ENCODE measurements at places on chromosomes 1 and 21.

DNA sequence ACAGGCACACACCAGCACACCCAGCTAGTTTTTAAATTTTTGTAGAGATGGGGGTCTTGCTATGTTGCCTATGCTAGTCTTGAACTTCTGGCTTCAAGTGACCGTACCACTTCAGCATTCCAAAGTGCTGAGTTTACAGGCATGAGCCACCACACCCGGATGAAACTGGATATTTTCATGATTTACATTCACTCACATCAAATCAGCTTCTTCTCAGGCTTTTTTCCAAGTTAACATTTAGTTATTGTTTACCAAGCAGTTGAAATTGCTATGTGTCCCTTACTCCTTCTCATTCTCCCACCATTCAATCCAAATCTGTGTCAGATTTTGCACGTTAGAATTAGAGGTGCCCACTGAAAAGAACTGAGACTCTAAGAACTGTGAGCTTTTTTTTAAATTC is 18.4 kb downstream of the RIT1 start:
- no peak for DNase-seq

DNA sequence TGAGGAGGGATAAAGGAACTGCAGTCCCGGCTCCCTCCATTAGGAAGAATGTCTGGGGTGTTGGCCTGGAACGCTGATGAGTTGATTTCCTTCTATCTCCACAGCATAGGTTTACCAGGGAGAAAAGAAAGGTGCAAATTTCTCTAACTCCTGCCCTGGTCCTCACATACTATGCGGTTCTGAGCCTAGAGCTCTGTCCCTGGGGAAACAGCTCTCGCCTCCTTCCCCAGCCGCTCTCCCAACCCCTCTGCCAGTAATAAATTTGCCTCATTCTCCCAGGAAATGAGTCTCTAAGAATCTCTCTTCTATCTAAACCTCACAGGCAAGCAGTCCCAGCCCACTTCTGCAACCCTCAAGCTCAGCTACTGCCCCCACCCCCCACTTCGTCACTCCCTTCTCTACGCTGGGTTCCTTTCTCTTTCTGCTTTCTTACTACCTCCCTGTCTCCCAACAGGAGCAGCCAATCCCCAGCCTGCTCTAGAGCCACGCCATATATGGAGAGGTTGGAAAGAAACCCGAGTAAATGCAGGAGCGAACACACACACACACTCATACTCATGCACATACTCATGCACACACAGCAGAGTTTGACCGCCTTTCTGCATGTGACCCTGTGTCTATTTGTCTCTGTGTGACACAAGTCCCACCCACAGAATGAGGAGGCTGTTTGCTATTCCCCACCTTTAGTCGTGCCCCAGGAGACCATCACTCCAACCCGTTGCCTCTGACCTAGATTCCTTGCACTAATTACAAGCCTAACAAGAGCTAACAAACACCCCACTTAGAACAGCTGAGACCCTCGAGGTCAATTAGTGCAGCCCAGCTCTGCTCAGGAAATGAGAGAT is 13.4 kb downstream of the PLEKHO1 start:
- no peak for DNase-seq

DNA sequence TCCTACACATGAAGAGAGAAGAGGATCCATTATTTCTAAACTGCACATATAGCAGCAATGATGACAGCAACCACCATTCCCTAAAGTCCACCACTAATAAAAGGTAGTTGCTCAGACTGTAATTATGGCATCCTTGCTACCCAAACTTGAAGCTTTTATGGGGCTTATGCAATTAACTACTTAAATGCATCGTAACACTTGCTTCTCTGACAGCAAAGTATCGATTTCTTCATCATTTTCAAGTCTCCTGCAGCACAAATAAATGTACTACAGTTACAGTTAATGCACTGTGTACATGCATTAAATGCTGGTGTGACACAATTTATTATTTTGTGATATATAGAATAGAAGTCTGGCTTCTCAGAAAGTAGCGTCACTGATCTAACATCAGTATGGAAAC is 241.7 kb downstream of the USH2A start:
- DNase-seq: no peak

DNA sequence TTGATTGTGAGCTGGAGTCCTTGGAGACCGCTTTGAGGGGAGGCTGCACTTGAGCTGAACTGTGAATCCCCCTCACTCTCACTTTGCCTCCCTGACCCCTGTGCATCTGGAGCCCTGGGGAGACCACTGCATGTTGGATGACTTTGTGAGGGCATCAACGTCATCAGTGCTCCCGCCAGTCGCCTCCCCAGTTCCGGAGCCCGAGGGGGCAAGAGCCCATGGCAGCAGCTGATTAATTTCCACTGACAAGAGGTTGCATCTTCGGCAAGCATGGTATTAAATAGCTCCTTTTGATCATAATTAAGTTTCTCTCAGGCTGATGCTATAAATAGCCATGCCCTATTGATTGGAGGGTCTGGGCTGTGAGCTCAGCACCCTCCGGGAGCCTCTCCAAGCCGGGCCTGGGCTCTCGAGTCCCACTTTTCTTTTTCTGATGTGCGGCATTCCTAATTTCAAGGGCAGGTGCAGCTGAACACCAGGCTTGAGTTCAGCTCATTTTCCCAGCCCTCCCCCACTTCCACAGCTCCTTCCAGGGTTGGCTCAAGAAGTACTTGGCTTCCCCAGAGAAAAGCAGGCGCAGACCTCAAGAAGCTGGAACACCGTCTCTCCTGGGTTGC is 33.2 kb downstream of the KCND3 start:
- no peak for DNase-seq

DNA sequence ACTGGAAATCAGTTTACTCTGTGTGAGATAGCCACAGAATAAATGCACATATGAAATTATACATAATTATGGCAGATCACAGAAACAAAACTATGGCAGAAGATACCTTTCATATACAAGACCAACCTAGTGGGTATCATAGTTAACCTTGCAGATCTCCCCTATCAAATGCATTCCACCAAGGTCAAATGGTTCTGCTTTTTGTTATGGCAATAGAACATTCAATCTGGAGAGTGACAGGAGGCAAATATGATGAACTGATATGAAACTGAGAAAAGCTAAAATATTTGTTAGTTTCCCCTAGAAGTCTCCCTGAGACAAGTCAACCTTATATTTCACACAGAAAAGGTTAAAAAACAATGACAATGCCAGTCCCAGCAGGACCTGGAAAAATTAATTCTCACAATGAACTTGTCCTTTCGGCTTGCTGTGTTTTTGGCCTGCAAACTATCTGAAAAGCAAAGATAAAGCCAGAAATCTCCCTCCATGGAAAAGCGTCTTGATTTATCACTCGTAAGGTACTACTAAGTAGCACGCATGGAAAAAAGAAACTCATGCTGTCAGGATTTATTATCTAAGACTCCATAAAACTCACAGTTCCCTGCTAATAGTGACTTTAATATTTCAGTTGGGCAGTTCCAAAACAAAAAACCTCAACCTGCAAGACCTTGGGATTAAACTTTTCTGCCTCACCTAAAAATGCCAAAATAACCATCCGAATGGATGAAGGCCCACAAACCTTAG is 174.3 kb downstream of the TGFBR3 start:
- no peak for DNase-seq

DNA sequence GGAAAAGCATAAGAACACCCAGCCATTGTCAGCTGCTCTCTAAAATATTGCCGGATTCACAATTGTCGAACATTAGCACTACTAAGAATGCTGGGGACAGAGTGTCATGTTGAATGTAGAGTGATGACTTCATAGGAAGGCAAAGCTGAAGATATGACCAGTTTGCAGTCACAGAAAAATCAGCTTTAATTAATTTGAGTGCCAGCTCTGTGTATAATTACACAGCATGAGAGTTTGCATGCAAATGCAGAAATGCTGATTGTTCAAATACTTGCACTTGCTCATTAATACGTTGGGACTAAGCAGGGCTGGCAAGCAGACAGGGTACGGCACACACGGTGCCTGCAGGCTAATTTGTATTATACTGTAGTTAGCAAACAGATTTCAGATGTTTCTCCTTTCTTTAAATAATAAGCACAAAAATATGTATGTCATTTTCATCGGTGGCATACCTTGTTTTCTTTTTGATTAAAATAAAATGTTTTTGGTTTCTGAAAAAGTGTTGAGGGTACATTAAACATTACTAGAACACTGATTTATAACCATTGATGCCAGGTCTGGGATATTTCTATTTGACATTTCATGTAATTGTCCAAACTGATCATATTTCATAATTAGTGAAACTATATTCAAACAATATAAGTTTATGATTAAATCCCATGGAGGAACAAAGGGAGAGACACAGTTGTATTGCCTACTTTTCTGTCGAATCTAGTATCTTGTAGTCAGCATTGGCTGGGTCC is 99.8 kb upstream of the ADGRL2 start:
- no peak for DNase-seq

DNA sequence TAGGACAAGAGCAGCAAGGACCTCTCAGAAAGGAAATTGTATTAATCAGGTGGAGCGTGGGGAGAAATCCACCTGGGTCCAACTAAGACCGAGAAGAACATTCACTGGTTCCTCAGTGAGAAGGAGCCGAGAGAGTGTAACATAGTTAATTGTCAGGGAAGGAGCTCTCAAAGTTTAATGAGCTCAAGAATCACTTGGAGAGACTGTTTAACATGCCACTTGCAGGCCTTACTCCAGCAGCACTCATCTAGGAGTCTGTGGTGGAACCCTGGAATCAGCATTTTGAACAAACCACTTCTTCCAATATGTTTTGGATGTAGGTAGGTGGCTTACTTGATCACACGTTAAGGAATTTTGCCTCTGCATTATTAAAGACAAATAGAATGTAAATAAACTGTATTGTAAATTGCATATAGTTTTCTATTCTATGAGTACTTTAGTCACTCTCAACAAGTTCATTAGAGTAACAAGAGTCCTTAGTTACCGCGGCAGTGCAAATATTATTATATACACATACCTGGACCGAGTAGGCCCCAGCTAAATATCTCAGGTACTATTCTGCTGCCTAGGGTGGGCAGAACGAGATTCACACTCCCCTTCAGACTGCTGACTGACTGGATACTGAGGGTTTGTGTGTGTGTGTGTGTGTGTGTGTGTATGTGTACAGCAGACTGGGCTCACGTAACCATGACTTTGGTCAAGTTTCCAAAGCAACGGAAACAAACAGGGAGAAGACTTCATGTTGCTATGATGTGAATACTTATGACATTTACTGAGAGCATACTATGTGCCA is 203.2 kb upstream of the USP24 start:
- DNase-seq: no peak

DNA sequence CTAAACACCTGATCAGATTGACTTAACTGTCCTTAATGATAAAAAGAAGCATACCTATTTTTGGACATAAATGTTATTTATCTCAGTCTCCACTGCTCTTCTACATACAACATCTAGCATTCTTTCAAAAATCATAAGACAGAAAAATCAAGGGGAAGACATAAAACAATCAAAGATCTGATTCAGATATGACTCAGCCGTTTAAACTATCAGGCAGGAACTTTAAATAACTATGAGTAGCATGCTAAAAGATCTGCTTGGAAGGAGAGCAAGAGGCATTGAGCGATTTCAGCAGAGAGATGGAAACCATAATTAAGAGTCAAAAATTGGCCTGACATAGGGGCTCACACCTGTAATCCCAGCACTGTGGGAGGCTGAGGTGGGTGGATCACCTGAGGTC is 27.2 kb upstream of the SLC22A15 start:
- no peak for DNase-seq

- no peak for DNase-seq
Measured at GRCh38 chr1:167776616-167777268, 55.0 kb downstream of the MPZL1 start.

GRCh38 chr1:243503155-243503554 is 247.3 kb downstream of the SDCCAG8 start:
- no peak for DNase-seq

DNA sequence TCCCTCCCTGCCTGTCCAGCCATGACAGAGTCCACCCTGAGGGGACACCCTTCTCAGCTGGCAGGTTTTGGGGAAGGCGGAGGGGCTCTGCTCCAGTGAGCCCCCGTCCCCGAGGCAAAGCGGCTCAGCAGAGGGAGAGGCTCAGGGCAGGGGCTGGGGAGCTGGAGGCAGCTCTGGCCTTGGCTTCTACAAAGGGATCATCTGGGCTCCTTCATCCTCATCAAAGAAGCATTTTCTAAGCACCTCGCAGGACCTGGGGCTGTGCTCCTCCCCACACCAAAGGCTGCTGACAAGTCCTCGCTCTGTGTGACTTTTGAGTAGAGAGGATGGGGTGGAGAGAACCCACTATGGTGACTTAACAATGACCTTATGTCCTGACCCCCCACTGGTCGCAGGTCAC is 21.0 kb upstream of the CLSTN1 start:
- no peak for DNase-seq

- no peak for DNase-seq
Measured at GRCh38 chr1:226268421-226269124, 40.4 kb downstream of the LIN9 start.

DNA sequence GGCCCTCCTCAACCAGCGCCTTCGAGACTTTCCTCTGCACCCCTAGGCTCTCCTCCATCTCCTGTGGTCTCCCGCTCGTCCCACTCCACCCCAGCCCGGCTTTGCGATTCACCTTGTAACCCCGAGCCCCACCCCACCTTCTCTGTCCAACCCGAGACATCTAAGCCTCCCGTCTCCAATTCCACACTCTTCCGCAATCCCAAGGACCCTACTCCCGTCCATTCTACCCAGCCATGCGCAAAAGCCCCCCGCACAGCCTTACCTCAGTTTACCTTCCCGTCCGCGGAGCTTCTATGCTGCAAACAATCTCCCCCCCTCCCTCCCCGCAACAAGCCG is 174 bp downstream of the SH3BP5L start:
- DNase-seq: no peak

DNA sequence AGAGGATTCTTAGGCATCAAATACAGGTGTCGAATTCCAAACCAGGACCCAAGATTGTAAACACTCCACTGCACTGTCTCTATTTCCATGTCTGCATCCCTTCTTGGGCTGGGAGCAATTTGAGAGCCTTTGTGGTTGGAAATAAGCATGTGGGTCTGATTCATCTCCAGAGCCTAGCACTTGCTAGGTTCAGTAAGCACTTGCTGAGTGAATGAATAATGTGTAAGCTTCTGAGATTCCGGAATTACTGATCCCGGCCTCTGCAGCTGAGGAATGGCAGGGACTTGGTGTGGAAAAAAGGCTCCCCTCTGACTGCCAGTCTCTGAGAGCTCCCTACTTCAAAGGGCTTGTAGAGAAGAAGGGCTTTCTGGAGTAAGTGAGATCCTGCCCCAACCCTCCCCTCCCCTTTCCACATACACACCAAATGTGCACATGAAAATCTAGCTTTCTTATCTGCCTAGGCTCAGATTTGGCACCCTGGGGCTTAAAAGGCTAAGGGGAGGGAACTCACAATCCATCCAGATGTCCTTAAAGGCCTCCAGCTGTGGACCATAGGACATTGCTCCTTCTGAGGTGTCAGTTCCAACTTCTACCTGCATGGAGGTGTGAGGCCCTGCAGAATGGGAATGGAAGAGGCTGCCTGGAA is 39.6 kb upstream of the TRABD2B start:
- no peak for DNase-seq

- DNase-seq: no peak
Measured at GRCh38 chr1:100187912-100188311, 9.9 kb upstream of the LRRC39 start.

Data from CMK (cell line).